ENCODE measurements at places on chromosomes 2 and 18.
A peak's percentile ranks its signal among the peaks of the same experiment; 100 is the strongest.

- no peak for DNase-seq
Measured at GRCh38 chr2:226187616-226188015, 612.0 kb downstream of the IRS1 start.

GRCh38 chr2:159855557-159856061 lies 57.6 kb upstream of the CD302 start:
- no peak for DNase-seq

DNA sequence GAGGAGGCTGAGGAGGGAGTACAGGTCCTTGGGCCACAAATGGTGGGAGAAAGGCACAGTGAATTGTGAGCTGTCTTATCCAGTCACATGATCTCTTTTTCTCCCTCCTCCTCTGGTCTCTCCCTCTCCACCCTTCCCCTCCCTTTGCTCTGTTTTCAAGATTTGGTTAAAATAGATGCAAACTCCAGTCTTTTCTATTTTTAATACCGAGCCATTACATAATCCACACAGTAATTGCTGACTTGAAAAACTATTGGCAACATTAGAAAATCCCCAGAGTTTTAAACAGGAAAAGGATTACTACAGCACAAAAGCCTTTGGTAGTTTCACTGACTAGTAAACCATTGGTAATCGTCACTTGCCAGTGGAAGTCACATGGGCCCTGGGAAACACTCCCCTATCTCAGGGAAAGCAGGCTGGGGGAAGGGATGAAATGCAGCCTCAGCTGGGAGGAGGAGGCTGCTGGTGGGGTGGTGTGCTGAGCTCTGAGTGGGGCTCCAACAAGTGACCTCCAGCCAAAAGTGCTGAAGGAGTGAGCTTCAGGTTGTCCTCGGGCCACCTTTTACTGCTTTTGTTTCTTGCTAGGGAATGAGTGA lies 57.4 kb upstream of the PCBP1 start:
- DNase-seq, result peak; percentile 18

GRCh38 chr2:169036736-169037440 lies 5.8 kb upstream of the ABCB11 start:
- no peak for DNase-seq

DNA sequence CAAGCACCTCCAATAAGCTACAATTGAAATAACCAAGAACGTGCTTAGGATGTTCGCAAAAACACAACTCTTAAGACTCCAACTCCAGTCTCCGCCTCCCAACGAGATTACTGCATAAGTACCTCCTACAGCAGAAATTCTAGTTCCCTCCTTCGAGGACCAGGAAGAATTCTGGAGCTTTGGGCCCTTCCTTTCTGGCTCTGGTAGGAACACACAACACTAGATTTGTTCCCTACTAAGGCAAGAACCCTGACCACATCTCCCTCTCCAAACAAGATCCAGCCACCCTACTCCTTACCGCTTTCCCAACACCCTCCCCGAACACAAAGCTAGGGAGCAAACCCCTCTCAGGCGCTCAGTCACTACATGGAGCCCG lies 721 bp downstream of the ADAM17 start:
- no peak for DNase-seq

DNA sequence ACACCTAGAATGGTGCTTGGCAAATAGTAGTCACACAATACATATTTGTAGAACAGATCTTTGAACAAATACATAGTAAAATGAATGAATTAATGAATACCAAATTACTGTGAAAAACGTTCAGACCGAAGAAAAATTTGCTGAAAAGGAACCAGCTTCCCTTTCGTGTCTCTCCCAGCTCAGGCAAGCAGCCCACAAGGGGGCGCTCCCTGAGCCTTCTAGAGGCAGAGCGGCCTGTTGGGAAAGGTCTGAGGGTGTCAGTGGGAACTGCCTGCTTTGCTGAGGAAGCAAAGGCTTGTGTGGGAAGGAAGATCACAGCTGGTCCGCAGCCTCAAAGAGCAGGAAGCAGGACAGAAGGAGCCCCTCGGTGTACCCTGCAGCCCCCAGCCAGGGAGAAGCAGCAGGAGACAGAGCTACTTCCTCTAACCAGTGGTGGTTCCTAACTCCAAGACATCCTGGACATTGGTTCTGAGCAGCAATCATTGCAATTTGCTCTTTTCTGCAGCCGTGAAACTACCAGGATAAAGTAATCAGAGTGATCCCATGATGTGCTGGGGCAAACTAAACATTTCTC lies 231.1 kb downstream of the ANKRD30B start:
- DNase-seq, result peak; percentile 3
